Muscle of leg (tissue), 16 donors: ENCODE measurements at places on chromosomes 1 and 21.

DNA sequence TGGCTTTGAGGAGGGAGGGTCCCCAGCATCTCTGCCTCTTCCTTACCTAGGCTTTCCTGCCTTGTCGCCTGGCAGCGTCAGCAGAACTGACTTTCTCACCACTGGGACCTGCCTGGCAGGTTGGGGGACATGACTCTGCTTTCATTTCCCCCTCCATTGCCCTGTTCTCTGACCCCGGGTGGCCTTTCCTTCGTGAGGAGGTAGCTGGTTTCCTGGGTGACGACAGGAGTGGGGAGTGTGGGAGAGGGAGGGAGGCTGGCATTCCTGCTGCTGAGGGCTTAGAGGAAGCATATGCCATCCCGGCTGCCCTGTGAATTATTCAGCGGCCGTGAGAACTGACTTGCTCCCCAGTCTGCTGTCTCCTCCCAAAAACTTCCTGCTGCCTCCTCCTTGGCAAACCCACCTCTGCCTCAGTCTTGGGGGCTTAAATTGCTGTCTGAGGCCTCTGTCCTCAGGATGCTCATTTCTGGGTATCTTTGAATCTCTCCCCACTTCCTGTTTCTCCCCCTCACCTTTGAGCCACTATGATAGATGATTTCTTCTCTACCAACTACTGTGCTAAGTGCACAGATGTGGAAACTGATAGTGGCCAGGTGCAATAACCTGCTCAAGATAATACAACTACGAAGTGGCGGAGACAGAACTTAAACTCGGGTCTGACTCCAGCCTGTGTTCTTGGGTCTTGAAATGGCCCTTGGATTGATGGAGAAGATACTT, 182.0 kb upstream of the CSF3R start:
- no peak for DNase-seq

DNA sequence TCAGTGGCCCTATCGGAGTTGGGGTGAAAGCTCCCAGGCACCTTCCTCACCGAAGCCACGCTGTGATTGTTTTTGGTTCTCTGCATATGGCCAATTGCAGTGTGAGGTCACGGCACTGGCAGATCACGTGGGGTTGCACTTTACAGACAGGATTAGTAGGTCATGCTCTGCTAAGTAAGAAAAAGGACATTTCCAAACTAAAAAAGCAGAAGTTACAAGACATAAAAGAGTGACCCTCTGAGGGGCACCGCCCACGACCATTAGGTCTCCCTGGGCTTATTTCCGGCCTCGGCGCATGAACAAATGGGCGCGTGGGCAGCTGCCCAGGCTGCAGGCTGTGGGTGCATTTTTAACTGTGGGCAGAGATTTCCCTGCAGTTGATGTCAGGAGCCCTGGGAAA, 2.0 kb downstream of the CAPN9 start:
- no peak for DNase-seq

DNA sequence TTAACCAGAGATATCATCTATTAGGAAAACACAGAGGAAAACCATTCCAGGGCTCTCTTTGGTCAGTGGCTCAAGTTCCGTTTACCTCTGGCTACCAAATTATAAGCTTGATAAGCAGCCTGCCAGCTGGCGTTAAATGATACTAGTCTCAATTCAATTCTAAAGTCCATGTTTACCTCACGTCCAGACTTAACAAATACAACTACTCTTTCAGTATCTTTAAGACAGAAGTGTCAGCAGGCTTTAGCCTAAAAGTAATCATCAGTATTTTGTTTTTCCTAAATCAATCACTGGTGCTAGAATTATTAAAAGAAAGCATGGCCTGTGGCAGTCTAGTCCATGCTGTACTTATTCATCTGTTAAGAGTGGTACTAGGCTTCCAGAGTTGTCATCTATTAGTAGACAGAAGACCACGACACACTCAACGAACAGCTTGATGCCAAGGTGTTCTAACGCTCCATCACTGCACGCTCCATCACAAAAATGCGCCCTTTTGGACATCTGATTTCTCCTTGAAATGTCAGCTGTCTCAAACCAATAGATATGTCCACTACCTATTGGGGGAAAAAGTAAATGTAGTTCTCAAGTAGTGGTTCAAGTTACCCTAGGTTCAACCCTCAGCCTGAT, 1.5 kb downstream of the IVNS1ABP start:
- DNase-seq = no peak

- DNase-seq = no peak
Measured at GRCh38 chr1:4317207-4317606, 337.2 kb upstream of the AJAP1 start.

- no peak for DNase-seq
Measured at GRCh38 chr1:56922070-56922469, 43.7 kb downstream of the C8B start.

DNA sequence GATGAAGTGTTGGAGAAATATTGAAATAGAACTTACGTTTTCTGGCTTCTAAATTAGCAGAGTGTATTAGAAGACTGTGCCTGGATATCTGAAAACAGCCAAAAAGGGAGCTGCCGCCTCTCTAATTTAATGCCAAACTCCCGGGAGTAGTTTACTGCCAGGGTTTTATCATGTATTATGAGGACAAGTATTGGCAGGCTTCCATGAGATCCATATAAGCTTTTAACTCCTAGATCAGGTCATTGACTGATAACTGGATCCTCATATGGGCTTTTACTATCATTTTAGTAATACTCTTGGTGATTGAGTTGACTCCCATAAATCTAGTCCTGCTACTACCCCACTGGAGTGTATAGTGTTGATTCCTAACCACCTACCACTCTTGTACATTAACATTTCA, 178.4 kb upstream of the CXADR start:
- DNase-seq = no peak

DNA sequence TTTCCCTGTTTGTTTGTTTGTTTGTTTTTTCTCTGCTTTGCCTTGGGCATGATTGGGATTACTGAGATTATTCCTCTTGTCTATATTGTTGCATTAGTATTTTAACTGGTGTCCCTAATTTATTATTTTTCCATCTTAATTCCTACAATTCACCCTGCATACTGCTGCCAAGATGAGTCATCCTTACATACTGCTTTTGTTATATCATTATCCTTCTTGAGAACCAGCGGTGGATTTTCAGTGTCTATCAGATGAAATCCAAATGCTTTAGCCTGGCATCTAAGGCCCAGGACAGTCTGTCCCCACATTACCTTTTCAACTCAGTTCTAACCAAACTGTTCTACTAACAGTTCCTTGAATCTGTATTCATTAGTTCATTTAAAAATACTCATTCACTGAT, 101.7 kb downstream of the OLFML2B start:
- peak; percentile 60 for DNase-seq

DNA sequence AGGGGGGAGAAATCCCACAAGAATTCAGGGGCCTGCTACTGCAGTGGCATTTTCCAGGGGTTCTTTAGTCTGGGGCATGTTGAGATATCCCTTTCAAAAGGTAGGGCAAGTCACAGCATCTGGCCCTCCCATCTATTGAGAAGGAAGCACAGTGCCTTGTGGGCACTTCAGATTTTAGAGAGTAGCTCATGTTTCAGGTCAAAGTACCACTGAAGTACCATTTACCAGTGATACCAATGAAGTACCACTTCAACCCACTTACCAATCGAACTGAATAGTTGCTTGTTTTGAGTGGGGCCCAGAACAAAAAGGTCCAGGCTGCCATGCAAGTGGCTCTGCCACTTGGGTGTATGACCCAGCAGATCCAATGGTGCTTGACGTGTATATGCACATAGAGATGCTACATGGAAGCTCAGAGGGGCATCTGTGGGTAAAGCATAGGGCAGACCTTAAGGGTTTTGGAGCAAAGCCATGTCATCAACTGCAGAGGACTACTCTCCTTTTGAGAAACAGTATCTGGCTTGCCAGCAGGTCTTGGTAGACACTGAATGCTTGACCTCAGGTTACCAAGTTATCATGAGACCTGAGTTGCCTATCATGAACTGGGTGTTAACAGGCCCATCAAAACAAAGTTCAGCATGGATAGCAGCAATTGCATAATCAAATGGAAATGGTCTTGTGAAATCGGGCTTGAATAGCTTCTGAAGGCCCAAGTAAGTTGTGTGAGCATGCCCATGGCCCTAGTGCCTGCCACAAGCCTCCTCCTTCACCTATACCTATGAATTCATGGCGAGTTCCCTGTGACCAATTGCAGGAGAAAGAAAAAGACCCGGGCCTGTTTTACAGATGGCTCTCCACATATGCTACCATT, 23.5 kb downstream of the PLA2G2D start:
- no peak for DNase-seq

DNA sequence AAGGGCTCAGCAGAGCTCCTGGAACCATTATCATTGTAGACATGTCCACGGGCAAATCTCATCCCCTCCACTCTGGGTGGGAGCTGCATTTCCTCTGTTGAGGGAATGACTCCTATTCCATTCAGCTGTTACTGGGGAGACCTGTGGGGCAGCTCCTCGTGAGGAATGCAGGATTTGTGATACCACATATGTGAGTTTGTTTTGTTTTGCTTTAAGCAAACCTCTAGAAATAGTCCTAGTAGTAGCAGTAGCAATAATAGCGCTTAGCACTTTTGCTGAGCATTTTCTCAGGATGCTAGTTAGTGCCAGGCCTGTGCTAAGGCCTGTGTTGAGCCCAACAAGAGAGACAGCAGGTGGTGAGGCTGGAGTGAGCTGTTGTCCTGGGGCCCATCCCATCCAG, 10.8 kb downstream of the OLIG1 start:
- no peak for DNase-seq

GRCh38 chr1:223712194-223712849, at the start of gene CAPN2:
Gene CAPN2 (plus strand): TSS chr1:223712539. CDS start chr1:223712641, 102 bp downstream.
- peak; percentile 93 for DNase-seq

GRCh38 chr1:147840909-147841308, 61.7 kb upstream of the GJA8 start:
- DNase-seq = no peak

DNA sequence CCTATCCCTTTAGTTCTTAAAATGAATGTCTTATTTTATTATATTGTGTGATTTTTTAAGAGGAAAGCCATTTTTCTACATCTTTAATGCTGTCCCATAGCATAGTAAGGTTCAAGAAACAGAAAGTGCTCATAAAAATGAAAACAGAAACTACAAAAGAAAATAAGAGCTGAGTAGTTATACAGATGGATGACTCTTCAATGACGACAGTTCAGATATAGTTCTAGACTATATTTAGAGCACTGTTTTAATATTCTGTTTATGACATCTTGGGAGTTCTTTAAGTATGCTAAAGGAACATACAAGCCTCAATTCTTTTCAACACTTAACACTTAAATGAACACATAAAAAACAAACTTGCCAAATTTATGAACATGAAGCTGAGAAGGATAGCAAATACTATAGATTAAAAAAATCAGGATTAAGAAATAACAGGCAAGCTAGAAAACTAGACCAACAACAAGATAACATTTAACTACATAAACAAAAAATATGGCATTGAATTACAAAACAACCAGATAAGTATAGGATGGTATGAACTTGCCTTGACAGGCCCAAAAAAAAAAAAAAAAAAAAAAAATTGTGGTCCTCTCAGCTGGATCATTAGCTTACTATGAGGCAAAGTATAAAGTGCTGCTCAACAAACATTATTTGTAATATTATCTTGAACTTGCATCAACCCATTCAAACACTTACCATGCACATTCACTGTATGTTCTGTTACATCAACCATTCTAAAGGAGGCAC, 87.9 kb downstream of the ZZZ3 start:
- no peak for DNase-seq

GRCh38 chr1:161816201-161816600, 50.1 kb downstream of the ATF6 start:
- no peak for DNase-seq

DNA sequence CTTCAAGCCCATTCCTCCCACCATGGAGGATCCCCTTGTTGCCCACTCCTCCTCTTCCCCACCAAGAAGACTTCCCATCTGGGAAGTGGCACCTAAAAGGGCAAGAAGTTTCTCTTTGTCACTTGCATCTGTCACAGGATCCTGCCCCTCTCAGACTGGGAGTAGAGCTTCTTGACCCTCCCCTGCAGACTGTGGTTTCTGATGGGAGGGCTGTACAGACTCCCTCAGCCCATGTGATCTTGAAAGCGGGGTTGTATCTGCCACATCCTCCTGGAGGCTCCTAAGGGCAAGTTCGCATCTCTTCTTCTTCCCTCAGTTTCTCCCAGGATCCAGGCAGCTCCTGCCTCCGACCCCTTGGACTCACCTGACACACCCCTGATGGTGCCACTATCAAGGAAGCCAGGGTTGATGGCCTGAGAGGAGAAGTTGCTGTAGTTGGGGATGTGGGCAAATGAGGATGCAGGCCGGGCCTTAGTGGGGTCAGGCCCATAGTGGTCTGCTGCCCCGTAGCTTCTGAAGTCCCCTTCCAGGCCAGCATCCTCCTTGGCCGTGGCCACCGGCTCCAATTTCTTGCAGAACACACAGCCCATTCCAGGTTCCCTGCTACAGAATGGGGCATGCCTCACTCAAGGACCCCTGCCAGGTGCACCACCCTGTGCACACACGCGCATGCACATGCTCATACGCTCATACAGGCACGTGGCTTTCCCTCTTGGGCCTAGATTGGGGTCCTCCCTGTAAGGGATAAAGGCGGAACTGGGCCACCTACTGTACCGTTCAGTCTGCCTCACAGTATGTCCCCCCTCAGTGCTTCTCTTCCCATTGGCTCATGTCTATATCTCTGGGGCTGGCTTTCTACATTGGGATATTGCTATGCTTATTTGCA, 11.4 kb downstream of the FGR start:
- no peak for DNase-seq

GRCh38 chr1:219812491-219813203, 115.7 kb downstream of the SLC30A10 start:
- DNase-seq = peak; percentile 89

DNA sequence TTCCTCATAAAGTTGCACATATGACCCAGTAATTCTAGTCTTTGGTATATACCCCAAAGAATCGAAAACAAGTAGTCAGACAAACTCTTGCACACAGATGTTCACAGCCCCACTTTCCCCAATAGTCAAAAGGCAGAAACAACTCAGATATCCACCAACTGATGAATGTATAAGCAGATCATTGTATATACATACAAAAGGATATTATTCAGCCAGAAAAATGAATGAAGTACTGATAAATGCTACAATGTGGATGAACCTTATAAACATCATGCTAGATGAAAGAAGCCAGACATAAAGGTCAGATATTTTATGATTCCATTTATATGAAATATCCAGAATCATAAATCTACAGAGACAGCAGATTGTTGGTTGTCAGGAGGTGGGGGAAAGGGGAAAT, 27.3 kb downstream of the SHCBP1L start:
- no peak for DNase-seq

- no peak for DNase-seq
Measured at GRCh38 chr1:87148661-87149060, 180.0 kb upstream of the LMO4 start.

- no peak for DNase-seq
Measured at GRCh38 chr1:33358114-33358794, 37.4 kb upstream of the A3GALT2 start.

GRCh38 chr1:24317956-24318614, 1.1 kb upstream of the GRHL3 start:
- peak; percentile 87 for DNase-seq
